SW 1271 (cell line): ENCODE measurements at places on chromosomes 5 and 9.

DNA sequence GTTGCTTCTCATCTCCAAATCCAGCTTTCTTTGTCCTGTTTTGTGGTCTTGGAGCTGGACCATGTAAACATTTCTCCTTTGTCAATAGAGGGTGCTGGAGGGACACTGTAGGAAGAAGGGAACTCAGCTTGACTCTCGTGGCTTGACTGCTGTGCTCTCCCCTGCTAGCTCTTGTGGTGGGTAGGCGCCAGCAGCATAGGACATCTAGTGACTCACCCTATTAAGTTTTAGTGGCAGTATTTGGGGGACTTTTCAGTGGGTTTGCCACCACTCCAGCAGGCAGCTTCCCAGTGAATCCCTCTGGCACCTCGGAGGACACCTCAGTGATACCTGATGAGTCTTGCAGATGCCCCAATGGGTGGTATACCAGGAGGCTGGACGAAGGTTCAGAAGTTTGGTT is 97.8 kb downstream of the TSSK1B start:
- no peak for DNase-seq

GRCh38 chr5:17343675-17344074 is 126.2 kb downstream of the BASP1 start:
- peak; percentile 71 for DNase-seq

- DNase-seq, result no peak
Observed at GRCh38 chr9:93292288-93292615, 108.3 kb downstream of the WNK2 start.

DNA sequence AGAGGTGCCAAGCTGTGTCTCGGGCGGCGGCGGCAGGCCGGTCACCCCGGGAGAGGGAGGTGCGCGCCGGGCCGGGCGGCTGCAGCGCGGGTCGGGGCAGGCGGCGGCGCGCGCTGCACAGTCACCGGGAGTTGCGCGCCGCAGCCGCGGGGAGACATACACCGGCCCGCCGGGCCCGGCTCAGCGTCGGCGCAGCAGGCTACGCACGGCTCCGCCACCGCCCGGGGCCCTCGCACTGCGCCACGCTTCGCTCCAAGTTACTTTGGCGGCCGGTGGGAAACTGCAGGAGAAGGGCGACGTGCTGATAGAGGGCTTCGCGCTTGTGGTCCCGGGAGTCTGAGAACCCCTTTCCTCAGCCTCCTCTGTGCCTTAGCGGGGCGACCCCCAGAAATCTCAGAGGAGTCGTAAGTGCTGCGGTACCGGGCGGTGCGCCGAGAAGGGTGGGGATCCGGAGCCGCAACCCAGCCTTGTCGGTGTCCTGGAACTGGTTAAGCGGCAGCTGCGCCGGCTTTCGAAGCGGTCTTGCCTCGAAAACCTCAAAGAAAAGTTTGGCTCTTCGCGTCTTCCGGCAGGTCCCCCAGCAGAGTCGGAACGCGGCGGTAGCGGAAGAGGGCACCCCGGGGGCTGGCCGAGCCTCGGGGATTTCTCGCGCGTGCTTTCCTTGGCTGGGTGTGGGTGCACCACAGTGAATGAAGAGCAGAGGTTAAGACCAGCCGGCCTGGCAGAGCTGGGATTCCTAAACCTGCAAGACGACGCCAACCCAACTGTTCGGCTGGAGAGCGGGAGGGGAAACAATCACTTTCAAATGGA is at the start of gene EFNA5:
Gene EFNA5, minus strand, starts transcription at position 6 of the 810 bp plus-strand sequence.
- DNase-seq, result peak; percentile 78
